Smooth muscle cell of the pulmonary artery (primary cell): ENCODE measurements at places on chromosomes 2 and 18. TPM values are rescaled to one million over a fixed set of nuclear protein-coding genes. Genes with fewer than 3 reads are reported as not detected.

The RFX8 gene
- total RNA-seq = 2.5 and 6.4 TPM in 2 replicates

The UGT1A3 gene
- total RNA-seq = not detected in 2 replicates

The DIPK1C gene
- total RNA-seq = not detected in 2 replicates

The CNDP1 gene
- not detected in 2 replicates for total RNA-seq

The SPHKAP gene
- 0.13 TPM in 1 of 2 replicates, not detected in the other for total RNA-seq

The NEMP2 gene
- total RNA-seq = 2.1 and 3.7 TPM in 2 replicates

The LYPD1 gene
- 12.8 and 13.7 TPM in 2 replicates for total RNA-seq

The DSG4 gene
- not detected in 2 replicates for total RNA-seq

The LCLAT1 gene
- total RNA-seq = 21.7 and 25.1 TPM in 2 replicates
